ENCODE measurements at places on chromosomes 16 and 17. TPM values are rescaled to one million over a fixed set of nuclear protein-coding genes. Genes with fewer than 3 reads are reported as not detected.

Gene ZP2
- not detected for total RNA-seq

DNA sequence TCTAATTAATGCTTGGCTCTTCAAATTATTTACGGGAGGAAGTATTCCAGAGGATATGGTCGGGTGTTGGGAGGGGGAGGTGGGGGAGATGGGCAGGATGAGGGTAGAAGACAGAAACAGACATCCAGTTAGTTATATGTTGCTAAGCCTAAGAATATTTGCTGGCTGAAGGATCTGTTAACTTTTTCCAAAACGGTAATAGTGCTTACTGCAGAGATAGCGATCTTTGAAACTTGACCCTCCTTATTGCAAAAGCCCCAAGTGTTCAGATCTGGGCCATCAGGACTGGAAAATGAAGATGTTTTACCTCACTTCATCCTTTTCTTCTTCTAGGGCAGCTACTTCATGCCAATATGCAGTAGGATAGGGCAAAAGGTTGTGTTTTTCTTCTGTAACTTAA, 27.0 kb upstream of the MMD start:
- no peaks in the 10 kb centered on the region for H3K27me3 ChIP-seq
- H3K4me1 ChIP-seq: peaks cover 11% of the 10 kb centered on the region
- DNase-seq: no peak
- H3K4me3 ChIP-seq: no peak overlapping the region
- no peaks in the 10 kb centered on the region for H3K36me3 ChIP-seq

Gene PRR15L
- total RNA-seq: 150 TPM

DNA sequence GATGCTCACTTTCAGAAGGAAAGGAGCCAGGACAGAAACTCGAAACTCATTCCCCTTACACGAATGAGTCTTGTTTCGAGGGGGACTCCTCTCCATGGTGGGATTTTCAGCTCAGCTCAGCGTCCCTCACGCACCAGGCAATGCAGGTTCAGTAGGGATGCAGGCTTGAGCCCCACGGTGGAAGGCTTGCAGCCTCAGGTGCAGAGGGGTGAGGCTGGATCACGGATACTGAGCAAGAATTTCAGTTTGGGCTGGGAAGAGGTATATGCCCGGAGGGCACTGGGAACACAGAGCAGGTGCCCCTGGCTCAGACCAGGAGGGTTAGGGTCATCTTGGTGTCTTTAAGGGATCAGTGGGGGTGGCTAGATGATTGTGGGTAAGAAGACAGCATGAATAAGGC, 344.9 kb upstream of the TNRC6C start:
- H3K4me3 ChIP-seq: no peak overlapping the region
- H3K27me3 ChIP-seq: no peaks in the 10 kb centered on the region
- DNase-seq: no peak
- no peaks in the 10 kb centered on the region for H3K36me3 ChIP-seq
- H3K27ac ChIP-seq: no peak overlapping the region
- H3K4me1 ChIP-seq: peaks cover 10% of the 10 kb centered on the region

Gene ABCC6
- 4.8 TPM for total RNA-seq

DNA sequence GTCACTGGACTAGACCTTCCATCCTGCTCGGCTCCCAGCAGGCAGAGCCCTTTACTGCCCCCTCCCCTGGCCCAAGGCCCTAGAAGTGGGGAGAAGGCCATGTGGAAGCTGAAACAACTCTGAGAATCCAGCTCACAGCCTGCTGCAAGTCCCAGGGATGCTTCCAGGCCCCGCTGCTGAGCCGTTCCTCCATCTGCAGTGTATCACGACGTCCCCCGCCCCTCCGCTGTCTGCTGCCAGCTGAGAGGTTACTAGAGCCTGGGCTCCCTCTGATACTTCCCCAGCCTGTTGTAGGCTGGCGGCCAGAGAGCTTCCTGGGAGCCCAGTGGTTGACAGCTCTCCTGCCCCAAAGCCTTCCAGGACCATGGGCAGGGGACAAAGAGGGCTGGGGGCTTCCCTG, 118.2 kb downstream of the MGAT5B start:
- H3K4me1 ChIP-seq: no peaks in the 10 kb centered on the region
- no peaks in the 10 kb centered on the region for H3K36me3 ChIP-seq
- no peak for DNase-seq
- no peak overlapping the region for H3K4me3 ChIP-seq
- no peaks in the 10 kb centered on the region for H3K27me3 ChIP-seq
- H3K27ac ChIP-seq: no peak overlapping the region

Gene CMTM2
- total RNA-seq: not detected

GRCh38 chr17:42527932-42528331, 8.1 kb upstream of the NAGLU start:
- H3K36me3 ChIP-seq: peaks cover under 1% of the 10 kb centered on the region
- H3K4me3 ChIP-seq: no peak overlapping the region
- no peak overlapping the region for H3K27ac ChIP-seq
- no peaks in the 10 kb centered on the region for H3K27me3 ChIP-seq
- peaks cover 6% of the 10 kb centered on the region for H3K4me1 ChIP-seq

Gene DPEP2
- total RNA-seq: 0.22 TPM

GRCh38 chr17:47222047-47222446, 12.9 kb downstream of the MYL4 start:
- H3K36me3 ChIP-seq: no peaks in the 10 kb centered on the region
- H3K4me3 ChIP-seq: no peak overlapping the region
- DNase-seq: no peak
- no peaks in the 10 kb centered on the region for H3K27me3 ChIP-seq
- no peak overlapping the region for H3K27ac ChIP-seq

DNA sequence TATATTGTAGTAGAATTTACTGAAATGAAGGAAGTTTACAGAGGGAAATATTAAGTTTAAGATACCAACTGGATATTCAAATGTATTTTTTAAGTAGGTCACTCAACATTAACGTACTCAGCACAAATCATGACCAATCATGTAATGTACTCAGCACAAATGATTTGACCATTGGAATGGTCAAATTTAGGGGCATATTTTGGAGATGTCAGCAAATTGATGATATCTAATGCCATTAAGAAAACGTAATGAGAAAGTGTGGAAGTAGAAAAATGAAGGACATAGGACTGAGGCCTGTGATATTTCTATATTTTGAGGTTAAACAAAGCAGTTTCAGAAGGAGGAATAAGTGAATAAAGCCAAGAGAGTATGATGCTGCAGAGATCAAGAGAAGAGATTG, 334.8 kb downstream of the KIF2B start:
- no peak overlapping the region for H3K27ac ChIP-seq
- no peaks in the 10 kb centered on the region for H3K4me1 ChIP-seq
- no peak for DNase-seq
- H3K4me3 ChIP-seq: no peak overlapping the region
